ENCODE measurements at places on chromosomes 1 and 21.

GRCh38 chr1:223508796-223509195 lies 115.6 kb downstream of the CCDC185 start:
- DNase-seq: no peak

GRCh38 chr1:56524263-56524662 lies 55.1 kb downstream of the PLPP3 start:
- DNase-seq: no peak

DNA sequence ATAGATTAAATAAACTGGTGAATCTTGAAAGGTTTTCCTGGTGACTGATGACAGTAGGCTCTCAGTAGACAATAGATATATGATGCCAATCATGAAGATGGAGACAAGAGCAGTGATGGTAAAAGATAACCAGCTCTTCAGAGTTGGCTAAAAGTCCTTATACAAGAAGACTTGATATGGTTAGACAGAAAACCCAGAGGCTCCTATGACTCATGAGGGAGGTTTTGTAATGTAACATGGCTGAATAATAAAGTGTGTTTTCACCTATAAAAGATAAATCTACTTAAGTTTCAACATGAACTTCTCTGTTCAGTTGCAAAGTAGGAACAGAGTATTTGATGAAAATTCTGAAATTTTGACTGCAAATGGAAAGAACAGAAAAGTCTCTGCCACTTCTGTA lies 12.7 kb upstream of the CRNN start:
- no peak for DNase-seq

DNA sequence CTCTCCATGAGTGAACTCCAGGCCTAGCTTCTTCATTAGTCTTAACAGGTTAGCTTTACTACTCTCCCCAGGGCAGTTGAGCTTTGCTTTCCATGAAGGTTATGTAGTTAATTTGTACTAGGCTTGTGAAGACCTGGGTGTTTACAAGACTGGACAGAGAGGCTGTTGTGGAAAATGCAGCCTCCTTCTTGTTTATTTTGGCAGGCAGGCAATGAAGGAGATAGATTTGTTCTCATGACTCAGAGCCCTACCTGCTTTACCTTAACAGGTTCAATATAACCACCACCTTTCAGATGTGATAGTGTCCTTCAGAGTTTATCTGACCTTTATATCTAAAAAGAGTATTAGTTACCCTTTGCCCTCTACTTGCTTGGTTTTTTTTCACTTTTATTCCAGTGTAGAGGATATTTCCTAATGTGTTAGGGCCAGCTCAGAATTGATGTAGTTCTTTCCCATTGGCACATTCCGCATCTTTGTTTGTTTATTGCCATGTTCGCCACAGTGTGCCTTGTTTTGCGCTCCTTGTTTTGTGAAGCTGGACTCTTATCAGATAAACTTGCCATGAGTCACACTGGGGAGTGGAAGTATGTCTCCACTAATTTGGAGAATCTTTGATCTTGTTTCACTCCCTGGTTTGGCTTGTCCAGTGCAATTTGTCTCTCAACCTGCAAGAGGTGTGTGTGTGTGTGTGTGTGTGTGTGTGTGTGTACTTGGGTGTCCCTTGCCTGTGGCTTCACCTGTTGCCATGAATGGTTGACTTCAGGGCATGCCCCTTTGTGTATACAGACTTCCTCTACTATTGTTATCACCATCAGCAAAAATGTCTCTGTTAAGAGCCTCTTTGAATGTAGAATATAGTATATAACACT lies 87.4 kb upstream of the MACF1 start:
- DNase-seq: no peak

DNA sequence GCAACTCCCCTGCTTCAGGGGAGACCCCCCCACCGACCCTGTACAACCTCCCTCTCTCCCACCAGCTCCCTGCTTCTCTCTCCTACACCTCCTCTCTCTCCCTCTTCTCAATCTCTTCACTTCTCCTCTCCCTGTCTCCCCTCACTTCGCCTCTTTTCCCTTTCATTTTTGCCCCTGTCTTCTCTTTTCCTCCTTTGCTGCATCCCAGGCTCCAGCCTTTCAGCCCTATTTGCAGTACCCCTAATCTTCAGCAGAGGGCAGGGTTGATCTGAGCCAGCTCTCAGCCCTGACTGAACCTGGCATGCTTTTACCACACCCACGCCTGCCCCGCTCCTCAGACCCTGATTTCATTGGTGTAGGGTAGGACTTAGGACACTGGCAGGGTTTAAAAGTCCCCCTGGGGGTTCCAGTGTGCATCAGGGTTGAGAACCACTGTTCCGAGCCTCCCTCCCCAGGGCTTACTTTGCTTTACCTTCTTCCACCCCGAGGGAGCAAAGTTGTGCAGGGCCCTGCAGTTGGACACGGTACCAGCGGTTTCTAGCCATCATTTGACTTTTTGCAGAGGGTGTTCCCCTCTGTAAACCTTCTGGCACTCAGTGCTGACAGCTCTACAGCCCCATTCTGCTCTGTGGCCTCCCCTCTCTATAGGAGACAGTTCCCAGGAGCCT lies 67.3 kb upstream of the CNTN2 start:
- peak; percentile 38 for DNase-seq

GRCh38 chr21:32708069-32708468 lies 19.7 kb downstream of the SYNJ1 start:
- DNase-seq: no peak

DNA sequence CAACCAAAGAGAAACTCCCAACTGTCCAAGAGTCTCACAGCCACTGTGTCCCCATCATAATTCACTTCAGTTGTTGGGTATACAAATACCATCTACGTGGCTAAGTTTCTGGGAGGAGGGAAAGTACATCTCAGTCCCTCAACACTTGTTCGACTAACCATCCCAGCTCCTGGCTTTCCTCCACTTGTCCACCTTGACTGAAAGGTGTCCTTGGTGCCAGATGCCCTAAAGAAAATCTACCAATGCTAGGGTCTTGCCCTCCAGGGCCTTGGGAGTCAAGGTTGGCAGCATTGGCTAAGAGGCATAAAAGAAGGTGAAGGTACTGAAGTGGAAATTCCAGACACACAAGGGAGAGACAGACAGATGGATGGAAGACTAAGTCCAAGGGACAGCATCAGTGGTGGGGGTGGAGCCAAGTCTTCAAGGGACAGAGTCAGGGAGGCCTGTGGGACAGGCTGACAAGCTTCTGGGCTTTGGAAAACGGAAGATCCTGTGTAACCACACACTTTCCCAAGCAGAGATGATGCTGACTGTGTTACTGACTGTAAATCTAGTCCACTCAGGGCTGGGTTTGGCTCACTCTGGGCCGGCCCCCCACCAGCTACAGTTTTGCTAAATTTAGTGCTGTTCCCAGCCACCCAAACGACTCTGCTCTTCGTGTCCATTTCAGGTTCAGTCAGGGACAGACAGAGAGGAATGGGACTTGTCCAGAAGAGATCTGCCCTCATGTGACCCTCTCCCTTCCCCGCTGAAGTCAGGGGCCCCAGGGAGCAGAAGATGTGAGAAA lies 60.1 kb downstream of the CD34 start:
- DNase-seq: no peak

DNA sequence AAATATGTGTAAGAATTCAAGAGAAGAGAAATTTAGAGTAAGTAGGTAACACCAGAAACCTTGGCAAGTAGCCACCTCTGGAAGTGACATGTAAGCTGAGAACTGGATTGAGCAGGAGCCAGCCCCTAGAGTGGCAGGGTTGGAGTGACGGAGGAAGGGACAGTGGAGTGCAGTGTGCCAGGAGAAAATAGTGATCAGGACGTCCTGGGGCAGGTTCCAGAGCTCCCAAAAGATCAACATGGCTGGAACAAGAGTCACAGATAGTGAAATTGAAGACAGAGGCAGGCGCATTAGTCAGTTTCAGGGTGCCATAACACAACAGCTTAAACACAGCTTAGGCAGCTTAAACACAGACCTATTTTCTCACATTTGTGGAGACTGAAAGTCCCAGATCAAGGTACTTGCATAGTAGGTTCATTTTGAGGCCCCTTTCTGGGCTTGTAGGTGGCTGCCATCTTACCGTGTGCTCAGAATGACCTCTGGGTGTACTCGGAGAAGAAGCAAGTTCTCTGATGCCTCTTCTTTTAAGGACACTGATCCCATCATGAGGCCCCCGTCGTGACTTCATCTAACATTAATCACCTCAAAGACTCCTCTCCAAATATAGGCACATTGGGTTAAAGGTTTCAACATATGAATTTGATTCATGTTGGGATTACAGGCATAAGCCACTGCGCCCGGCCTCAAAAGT lies 37.2 kb downstream of the GNPAT start:
- no peak for DNase-seq

DNA sequence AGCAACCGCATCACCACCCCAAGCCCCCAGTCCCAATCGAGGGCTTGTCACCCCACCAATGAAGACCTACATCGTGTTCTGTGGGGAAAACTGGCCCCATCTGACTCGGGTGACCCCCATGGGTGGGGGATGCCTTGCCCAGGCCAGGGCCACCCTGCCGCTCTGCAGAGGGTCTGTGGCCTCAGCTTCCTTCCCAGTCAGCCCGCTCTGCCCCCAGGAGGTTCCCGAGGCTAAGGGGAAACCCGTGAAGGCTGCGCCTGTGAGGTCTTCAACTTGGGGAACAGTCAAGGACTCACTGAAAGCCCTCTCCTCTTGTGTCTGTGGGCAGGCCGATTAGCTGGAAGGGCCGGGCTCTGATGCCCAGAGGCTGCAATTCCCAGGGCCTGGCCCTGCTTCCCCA lies 2.0 kb downstream of the SRARP start:
- DNase-seq: no peak

GRCh38 chr21:38765056-38765455 lies 40.7 kb upstream of the ETS2 start:
- no peak for DNase-seq

GRCh38 chr1:8086055-8086454 lies 59.9 kb upstream of the ERRFI1 start:
- DNase-seq: no peak

DNA sequence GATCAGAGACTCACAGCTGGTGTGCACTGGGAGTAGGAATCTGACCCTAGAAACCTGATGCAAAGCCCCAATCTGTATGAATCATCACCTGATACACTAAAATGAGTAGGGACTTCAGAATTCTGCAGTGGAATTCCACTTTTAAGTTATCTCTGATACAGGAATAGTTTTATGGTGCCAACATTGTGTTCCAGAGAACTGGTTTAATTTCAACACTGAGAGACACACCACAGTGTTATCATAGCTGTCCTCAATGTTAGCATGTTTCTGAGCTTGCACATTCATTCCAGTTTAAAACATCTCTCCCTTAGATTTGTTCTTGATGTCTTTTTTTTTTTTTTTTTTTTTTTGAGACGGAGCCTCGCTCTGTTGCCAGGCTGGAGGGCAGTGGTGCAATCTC lies 7.1 kb downstream of the UTS2 start:
- DNase-seq: no peak

GRCh38 chr1:236168716-236169429 lies 26.5 kb downstream of the GPR137B start:
- no peak for DNase-seq

DNA sequence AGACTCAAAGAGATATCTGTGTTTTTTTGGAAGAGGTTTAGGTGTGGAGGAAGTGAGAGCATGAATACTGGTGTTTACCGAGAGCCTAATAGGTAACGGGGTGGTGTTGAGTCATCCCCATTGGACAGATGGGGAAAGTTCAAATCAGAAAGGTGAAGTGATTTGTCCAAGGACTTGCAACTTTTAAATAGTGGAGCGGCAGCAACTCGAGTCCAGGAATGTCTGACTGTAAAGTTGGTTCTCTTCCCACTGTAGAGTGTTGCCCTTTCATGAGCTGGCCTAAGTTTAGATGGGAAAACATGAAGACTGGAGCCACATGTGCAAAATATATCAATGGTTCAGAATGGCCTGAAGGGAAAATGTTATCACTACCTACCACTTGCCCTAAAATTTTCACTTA lies 125.7 kb downstream of the LYPLAL1 start:
- no peak for DNase-seq

DNA sequence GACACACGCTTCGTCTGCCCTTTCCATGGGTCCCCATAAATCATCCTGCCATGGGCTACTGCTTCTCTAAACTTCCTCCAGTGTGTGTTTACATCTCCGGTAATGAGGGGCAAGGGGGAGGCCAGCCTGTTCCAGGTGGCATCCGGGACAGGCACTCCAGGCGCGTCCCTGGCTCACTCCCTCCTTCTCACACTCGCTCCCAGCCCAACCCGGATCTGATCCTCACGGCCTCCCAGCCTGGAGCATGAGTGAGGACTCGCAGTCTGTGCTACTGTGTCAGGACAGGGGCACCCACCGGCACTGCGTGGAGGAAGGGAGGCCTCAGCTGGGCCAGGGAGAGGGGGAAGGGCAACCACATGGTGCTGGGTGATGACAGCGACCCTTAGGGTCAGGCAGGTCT lies 225.4 kb downstream of the TRABD2B start:
- no peak for DNase-seq

DNA sequence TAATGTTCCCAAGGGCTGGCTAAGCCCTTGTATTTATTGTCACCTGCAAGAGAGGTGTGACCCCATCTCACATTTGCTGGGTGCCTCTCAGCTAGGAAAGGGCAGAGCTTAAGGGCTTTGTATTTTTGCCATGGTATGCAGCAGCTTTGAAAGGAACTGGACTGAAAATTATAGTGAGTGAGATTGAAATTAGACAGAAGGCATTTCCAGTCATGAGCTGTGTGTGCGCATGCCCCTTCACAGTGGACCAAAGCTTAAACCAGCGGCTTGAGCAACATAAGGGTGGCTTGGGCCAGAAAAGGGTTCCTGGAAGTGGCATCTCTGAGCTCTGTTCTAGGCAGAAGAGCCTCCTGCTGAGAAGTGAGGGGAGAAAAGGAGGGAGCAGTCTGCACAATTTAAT lies 19.8 kb downstream of the MYOG start:
- no peak for DNase-seq

- peak; percentile 6 for DNase-seq
Measured at GRCh38 chr1:24155011-24155782, 12.3 kb upstream of the IL22RA1 start.

- DNase-seq: no peak
Measured at GRCh38 chr1:70706381-70707037, 295.4 kb downstream of the CTH start.

DNA sequence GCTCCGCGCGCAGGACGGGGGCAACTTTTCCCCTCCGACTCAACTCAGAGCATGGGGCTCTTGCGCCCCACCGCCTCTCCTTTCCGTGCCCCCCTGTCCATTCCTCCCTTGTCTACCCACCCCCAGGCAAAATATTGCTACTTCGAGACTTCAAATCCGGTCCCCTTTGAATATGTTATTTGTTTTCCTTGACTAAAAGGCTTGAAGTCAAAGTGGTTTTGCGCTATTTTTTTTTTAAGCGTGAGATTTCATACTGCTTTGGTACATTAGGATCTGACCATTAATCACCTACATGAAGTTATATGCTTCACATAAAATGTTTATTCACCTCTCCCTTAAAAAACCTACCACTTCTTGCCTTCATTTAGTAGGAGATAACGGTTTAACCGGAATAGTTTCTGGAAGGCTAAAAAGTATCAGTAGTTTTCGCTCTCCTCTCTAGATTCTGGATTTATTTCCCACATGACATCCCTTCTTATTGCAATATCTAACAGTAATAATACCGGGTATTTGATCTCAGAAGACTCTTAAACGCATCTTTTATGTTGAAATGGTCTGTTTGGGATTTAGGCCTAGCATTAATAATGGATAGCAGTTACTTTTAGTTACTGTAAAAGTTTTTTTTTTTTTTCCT lies 1.6 kb downstream of the NFIA start:
- DNase-seq: no peak

DNA sequence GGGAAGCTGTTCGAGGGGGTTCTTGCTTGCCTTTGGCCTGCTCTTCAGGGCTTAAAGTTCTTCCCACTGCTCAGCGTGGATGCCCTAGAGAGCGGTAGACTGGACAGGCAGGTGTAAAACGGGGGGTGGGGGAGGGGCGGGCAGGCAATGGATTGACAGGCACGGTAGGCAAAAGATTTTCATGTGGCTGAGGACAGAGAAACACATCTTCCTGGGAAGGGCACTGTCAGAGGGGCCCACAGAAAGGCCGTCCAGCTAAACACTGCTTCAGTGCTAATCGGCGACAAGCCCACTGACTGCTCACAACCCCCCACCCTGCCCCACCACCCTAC lies 412 bp downstream of the ABCA4 start:
- DNase-seq: no peak

Measured in activated T-cell treated with anti-CD3 and anti-CD28 coated beads for 48 hours (primary cell).